Naive thymus-derived CD4-positive, alpha-beta T cell (primary cell): ENCODE measurements at places on chromosomes 13 and 19. TPM values are rescaled to one million over a fixed set of nuclear protein-coding genes. Genes with fewer than 3 reads are reported as not detected.

DLL3 gene
- total RNA-seq, result 0.22 TPM

SIGLECL1 gene
- total RNA-seq, result not detected

ZNRF4 gene
- not detected for total RNA-seq

ZNF468 gene
- total RNA-seq, result 20.3 and 21.7 TPM in 2 replicates

GGACT gene
- total RNA-seq, result 5.3 TPM

ZNF628 gene
- 6.7 and 7.8 TPM in 2 replicates for total RNA-seq

CYSLTR2 gene
- 2.1 and 2.6 TPM in 2 replicates for total RNA-seq

SELENOV gene
- total RNA-seq, result not detected

GRK1 gene
- total RNA-seq, result not detected

DNA sequence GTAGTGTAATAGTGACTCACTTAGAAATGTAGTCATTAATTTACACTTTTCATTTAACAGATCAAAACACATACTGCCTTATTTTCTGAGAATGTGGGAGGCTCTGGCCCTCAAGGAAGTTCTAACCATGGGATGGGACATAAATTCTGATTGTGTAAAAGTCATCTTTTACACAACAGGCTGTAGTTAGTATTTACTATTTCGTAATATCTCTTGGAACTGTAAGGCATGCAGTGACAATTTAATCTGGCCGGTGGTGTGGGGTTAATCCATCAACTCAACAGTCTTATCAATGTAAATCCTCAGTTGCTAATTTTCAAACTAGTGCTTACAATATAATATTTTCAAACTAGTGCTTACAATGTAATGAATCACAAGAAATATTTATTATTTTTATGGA, 1599.2 kb downstream of the EFNB2 start:
- no peak for DNase-seq

DNA sequence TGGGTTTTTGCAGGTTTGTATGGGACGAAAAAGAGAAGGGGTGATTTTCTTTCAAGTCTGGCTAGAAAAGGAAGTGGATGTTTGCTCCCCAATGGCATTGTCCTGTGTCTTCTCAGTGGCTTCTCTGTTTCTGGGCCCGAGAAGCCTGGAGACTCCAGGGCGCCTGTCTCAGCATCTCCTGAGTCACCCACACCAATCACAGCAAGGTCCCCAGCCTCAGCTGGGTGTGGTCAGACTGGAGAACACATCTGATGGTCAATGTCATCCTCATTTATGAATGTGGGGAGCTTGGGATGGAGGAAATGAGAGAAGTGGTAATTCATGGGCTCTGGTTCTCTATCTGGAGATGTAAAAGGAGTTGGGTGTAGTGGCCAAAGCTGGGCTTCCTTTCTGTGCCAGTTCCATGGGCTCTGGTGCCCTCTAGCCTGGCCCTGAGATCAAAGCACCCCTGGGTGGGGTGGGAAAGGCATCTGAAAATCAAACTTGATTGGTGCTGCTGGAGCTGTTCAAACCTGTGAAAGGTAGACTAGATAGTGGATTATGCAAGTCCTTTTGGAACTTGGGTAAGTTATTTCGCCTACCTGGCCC, 13.4 kb downstream of the RASL11A start:
- DNase-seq, result no peak

GRCh38 chr19:20964798-20965197, 41.7 kb downstream of the ZNF85 start:
- DNase-seq, result no peak

GRCh38 chr19:3098515-3099346, 4.6 kb downstream of the GNA11 start:
- peak; percentile 31 for DNase-seq

DNA sequence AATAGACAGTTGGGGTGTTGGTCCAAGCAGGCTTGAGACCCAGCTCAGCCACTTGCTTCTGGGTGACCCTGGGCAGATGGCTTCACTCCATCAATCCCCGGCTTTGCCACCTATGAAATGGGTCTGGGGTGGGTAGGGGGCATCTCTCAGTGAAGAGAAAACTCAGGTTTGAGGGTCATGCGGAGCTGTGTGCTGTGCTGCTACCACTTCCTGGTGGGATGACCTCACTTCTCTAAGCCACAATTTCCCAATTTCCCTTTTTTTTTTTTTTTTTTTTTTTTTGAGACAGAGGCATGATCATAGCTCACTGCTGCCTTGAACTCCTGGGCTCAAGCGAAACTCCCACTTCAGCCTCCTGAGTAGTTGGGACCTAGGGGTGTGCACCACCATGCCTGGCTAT, 4.6 kb upstream of the PLAUR start:
- DNase-seq, result no peak

- DNase-seq, result peak; percentile 39
These were observed 8.0 kb downstream of the DNASE2 start for GRCh38 chr19:12872941-12873890.

DNA sequence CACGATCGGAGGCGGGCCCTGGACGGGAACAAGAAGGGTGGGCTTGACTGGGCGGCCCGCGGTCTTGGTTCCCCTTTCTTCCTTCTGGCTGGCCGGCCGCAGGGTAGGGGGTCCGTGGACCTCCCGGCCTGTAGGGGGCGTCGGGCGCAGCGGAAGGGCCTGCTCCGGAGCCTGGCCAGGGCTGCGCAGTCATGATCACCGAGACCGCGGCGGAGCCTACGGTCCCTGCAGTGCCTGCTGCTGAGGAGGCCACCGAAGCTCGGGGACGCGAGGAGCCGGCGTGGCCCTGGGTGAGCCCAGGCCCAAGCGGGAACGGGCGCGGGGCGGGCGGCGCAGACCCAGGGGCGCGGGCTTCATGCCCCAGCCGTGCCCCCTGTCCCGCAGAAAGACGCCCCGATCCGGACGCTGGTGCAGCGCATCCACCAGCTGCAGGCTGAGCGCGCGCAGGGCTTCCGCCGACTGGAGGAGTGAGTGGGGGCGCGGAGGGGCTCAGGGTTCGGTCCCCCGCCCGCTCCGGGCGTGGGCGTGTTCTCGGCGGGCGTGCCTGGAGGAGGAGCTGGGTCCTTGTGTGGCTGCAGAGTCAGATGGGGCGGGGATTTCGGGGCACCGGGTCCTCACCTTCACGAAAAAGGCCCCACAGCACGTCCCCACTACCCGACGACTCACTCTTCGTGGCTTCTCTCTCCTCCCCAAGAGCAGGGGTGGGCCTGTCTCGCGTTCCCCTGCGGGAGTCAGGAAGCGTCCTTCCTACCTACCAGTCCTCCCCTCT, at the start of gene REX1BD:
REX1BD (plus strand) TSS at position 188 of the 769 bp plus-strand sequence; CDS start at position 192, 4 bp downstream.
- DNase-seq, result peak; percentile 86

GRCh38 chr13:27728271-27728670, 64.0 kb upstream of the GSX1 start:
- DNase-seq, result no peak

GRCh38 chr13:61960981-61961380, 545.3 kb upstream of the PCDH20 start:
- no peak for DNase-seq

- DNase-seq, result no peak
These were observed 601.8 kb downstream of the SLITRK6 start for GRCh38 chr13:85197431-85197830.

DNA sequence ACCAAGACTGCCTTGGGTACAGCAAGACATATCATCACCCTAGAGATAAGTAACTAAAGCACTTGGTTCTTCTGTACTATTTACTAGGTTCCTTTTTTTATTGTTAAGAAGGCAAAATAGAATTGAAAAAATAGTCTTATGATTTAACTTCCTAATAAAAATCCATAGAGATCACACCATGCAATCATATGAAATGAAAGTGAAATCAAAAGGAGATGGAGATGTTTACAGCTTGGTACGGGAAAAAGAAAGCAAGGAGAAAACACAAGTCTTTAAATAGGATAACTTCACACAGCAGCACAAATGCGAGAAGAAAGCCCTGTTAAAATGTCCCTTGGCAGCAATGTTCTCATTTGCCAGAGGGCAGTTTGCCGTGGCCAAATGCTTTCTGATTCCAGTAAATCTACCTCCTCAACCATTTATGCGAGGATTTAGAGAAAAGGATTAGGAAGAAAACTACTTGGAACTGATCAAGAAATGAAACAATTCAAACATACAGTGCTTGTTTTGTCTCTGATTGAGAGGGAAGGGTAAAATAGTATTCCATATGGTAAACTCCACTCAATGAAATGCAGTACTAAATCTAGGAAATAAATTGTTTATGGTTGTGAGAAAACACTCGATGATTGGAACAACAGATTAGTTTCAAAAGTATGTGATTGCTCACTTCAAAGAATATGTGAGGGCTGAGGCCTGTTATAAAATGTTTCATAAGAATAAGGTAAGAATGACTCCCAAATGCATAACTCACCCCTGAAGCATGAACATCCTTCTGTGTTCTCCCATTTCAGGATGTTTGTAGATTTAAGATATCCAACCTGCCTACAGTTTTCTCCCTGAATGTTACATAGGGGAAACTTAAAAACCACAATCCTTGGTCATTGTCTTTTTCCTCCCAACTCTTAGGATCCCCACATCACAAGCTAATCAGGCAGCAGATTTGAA, 487.8 kb downstream of the DACH1 start:
- no peak for DNase-seq

DNA sequence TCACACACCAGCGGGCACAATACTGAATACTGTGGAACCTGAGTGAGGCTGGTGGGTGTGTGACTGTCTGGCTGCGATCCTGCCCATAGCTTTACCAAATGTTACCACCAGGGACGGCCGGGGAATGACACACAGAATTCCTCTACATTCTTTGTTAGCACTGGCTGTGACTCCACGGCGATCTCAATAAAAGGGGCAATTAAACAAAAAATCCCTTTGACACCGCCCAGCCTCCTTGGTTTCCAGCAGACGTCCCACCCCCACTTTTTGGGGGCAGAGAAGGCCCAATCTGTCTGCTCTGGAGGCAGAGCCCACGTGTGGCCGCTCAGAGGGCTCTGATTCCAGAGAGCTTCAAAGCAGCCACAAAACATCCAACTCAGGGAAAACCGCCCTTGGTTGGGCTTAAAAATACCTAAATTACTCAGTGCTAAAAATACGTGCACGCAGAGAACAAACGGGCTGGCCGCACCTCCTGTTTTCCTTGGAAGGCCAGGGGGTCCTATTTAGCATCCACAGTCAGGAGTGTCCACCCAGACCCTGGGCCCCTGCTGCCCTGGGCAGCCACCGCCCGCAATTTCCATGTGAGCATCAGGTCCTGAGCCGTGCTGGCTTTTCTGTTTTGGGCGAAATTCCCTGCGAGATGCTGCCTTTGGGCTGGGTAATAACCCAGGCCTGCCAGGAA, 47.8 kb downstream of the GADD45B start:
- no peak for DNase-seq

- DNase-seq, result no peak
These were observed 9.2 kb upstream of the FCGBP start for GRCh38 chr19:39943586-39943985.

- DNase-seq, result no peak
These were observed 1.3 kb upstream of the TEKTIP1 start for GRCh38 chr19:3537438-3538240.

DNA sequence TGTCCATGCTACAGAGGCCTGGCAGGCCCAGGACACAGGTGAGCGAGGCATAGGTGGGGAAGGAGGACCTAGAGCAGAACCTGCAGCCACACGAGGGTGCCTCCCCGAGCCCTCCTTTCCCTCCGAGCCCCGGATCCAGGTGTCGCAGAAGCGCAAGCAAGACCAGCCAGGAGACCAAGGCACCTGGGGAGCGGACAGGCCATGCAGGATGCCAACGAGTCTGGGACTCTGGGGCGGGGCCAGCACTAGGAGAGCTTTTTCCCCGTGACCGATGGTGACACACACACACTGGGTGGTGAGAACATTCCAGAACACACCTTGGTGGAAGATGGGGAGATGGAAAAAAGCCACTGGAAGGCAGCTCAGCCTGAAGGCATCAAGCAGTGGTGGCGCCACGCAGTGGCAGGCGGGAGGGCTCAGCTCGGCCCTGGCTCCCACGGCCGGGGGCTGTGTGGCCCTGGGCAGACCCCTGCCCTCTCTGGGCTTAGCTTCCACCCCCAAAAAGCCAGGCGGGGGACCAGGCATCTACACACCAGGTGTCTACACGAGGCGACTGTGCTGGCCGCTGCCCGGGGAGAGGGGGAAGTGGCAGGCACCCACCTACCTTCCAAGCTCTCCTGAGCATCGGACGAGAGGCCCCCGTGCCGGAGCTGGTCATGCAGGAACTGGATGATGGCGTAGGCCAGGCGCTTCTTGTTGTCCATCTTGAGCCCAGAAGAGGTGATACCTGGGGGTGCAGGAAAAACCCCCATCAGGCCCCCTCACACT, 14.5 kb downstream of the SGTA start:
- DNase-seq, result no peak

- DNase-seq, result no peak
These were observed 17.2 kb upstream of the RAB8A start for GRCh38 chr19:16094360-16095070.

GRCh38 chr13:25400925-25401324, 29.2 kb downstream of the ATP8A2 start:
- no peak for DNase-seq

DNA sequence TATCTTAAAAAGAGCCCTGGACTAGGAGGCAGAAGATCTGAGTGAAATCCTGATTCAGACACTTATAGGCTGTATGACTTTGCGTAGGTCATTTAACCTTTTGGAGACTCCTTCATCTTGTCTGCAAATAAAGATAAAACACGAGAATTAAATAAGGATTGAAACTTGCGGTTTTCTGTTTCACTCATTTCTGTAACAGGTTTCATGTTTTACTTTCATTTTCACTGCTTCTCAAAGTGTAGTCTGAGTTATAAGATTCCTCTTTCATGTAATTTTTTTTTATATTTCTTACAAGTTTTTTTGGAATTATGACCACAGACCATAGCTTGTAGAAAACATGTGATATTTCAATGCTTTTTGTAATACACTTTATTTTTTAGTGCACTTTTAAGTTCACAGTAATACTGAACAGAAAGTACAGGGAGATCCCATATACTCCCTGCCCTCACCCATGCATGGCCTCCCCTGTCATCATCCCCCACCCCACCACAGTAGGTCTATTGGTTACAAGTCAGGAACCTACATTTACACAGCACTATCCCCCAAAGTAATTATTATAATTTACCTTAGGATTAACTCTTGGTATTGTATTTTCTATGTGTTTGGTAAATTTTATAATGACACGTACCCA, 174.6 kb downstream of the ITGBL1 start:
- DNase-seq, result peak; percentile 62

GRCh38 chr13:34078334-34078999, 260.5 kb downstream of the RFC3 start:
- no peak for DNase-seq

GRCh38 chr19:42558450-42559150, 30.3 kb upstream of the CEACAM1 start:
- no peak for DNase-seq

DNA sequence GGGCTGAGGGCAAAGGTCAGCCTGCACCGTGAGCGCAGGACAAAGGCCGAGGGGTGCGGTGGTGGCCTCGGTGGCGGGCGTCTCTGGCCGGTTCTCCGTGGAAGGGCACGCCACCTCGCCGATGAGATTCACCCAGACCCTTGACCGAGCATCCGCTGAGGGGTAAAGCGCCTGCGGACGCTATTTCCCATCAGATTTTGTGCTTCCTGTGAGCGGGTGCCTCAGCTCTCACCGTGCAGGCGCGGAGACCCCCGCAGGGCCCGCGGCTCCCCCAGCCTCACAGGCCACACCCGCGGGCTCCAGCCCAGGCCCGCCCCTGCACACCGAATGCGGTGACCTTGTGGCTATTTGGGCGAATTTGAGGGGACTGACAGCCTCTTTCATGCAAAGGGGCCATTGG, 348.0 kb downstream of the TEX29 start:
- DNase-seq, result no peak

- DNase-seq, result no peak
These were observed 6.9 kb downstream of the CHERP start for GRCh38 chr19:16535381-16535780.
